Activated T-cell treated with anti-CD3 and anti-CD28 coated beads, Interleukin-2, amount 50 U/mL, for 72 hours (primary cell): ENCODE measurements at places on chromosomes 12 and 14.
A peak's percentile ranks its signal among the peaks of the same experiment; 100 is the strongest.

- no peak overlapping the region for H3K27ac ChIP-seq
- peak overlapping the region; percentile 45 for H3K4me3 ChIP-seq
- peaks cover 20% of the 10 kb centered on the region for H3K27me3 ChIP-seq
- peaks cover 4% of the 10 kb centered on the region for H3K36me3 ChIP-seq
- DNase-seq: no peak
- peaks cover 44% of the 10 kb centered on the region for H3K4me1 ChIP-seq
These were observed 5.0 kb downstream of the CRIP2 start for GRCh38 chr14:105479431-105480158.

DNA sequence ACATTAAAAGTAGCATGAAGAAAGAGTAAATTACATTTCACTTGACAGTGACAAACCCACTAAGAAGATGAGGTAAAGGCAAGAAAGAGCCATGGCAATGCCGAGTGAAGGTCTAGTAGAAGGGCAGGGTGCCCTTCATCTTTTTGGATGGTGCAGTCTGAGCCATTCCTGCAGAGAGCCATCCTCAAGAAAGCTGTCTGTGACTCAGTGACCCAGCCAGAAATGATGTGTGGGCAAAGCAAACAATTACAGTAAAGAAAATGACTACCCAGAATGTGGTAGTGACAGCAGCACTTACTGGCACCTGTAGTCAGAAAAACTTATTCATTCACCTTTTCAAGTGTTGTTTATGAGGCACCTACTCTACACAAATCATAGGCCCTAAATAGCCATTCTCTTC, 281.7 kb downstream of the DUSP6 start:
- H3K4me1 ChIP-seq: peaks cover 85% of the 10 kb centered on the region
- peak; percentile 66 for DNase-seq
- peak overlapping the region; percentile 37 for H3K4me3 ChIP-seq
- peak overlapping the region; percentile 93 for H3K27ac ChIP-seq

DNA sequence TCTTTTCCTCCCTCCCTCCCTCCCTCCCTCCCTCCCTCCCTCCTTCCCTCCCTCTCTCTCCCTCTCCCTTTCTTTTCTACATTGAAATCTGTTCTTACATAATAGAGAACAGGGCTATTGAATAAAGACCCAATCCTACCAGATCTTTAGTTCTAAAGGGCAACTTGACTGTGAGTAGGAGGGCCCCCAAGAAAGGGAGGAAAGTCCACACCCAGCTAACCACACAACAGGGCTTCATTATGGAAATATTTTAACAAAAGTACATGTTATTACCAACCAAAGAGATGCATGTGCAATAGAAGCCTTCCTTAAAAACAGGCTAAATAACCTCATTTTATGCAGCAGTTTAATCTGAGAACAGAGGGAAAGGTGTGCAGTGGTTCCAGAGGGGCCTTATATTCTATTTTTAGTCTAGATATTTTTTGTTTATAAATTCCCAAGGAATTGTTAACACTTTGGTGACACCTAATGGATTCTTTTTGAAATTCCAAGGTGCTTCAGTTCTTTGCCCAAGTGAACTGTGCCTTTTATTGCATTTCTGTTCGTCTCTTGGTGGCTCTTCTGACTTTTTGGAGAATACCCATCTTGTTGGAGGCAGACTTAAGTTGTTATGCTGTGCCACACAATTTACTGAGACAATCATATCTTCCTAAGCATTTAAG, 63.0 kb downstream of the GNS start:
- peak overlapping the region; percentile 48 for H3K27ac ChIP-seq
- peaks cover 55% of the 10 kb centered on the region for H3K4me1 ChIP-seq
- H3K4me3 ChIP-seq: no peak overlapping the region
- no peaks in the 10 kb centered on the region for H3K27me3 ChIP-seq
- H3K36me3 ChIP-seq: peaks cover 21% of the 10 kb centered on the region
- DNase-seq: no peak

GRCh38 chr12:8680533-8680932, 17.3 kb upstream of the RIMKLB start:
- no peak overlapping the region for H3K27ac ChIP-seq
- H3K36me3 ChIP-seq: no peaks in the 10 kb centered on the region
- H3K4me3 ChIP-seq: no peak overlapping the region
- H3K4me1 ChIP-seq: peaks cover 4% of the 10 kb centered on the region
- no peak for DNase-seq

- no peak overlapping the region for H3K27ac ChIP-seq
- peaks cover 15% of the 10 kb centered on the region for H3K27me3 ChIP-seq
- H3K4me3 ChIP-seq: no peak overlapping the region
- H3K36me3 ChIP-seq: no peaks in the 10 kb centered on the region
These were observed 115.5 kb upstream of the G2E3 start for GRCh38 chr14:30443368-30444007.

DNA sequence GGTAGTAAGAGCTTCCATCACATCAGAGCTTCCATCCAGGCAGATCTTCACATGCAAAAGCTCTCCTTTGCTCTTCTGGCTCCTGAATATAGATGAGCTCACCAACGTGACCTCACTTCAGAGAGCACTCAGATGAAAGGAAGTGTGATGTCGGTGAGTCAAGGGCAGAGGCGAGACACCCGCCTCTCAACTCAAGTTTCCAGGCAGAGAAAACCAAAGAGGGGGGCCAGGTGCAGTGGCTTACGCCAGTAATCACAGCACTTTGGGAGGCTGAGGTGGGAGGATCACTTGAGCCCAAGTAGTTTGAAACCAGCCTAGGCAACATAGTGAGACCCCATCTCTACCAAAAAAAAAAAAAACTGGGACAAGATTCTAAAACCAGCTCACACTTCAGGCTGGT, 126.9 kb downstream of the DUSP6 start:
- H3K27ac ChIP-seq: peak overlapping the region; percentile 96
- H3K4me3 ChIP-seq: peak overlapping the region; percentile 53
- peaks cover 13% of the 10 kb centered on the region for H3K36me3 ChIP-seq
- DNase-seq: peak; percentile 89
- peaks cover 73% of the 10 kb centered on the region for H3K4me1 ChIP-seq

DNA sequence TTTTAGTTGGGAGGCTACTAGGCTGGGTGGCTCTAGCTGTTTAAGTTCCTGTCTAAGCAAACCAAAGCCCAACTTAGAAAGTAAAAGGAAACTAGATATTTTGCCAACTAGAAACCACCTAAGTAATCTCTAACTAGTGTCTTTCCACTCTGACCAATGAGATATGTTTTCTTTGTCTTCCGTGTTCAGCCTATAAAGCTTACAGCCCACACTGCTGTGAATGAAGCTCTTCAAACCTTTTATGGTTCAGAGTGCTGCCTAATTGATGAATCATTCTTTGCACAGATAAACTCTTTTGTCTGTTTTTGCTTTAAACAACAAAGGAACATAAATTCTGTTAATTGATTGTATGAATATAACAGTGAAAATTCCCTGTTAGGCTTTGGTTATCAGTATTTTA, 66.1 kb downstream of the FUT8 start:
- H3K27me3 ChIP-seq: no peaks in the 10 kb centered on the region
- H3K27ac ChIP-seq: peak overlapping the region; percentile 12
- H3K36me3 ChIP-seq: peaks cover 4% of the 10 kb centered on the region
- DNase-seq: no peak
- H3K4me1 ChIP-seq: peaks cover 82% of the 10 kb centered on the region

- H3K36me3 ChIP-seq: peaks cover 3% of the 10 kb centered on the region
- peaks cover 37% of the 10 kb centered on the region for H3K27me3 ChIP-seq
- no peak overlapping the region for H3K4me3 ChIP-seq
- no peak for DNase-seq
- peaks cover 16% of the 10 kb centered on the region for H3K4me1 ChIP-seq
These were observed 38.1 kb upstream of the CAPRIN2 start for GRCh38 chr12:30792648-30793499.

GRCh38 chr12:89919241-89919906, 210.7 kb upstream of the ATP2B1 start:
- H3K27me3 ChIP-seq: no peaks in the 10 kb centered on the region
- no peak overlapping the region for H3K27ac ChIP-seq
- no peak overlapping the region for H3K4me3 ChIP-seq

GRCh38 chr14:78586681-78587080, 416.5 kb downstream of the NRXN3 start:
- H3K27ac ChIP-seq: no peak overlapping the region
- H3K4me1 ChIP-seq: no peaks in the 10 kb centered on the region
- H3K36me3 ChIP-seq: no peaks in the 10 kb centered on the region
- no peak overlapping the region for H3K4me3 ChIP-seq

- no peak overlapping the region for H3K27ac ChIP-seq
- H3K4me1 ChIP-seq: no peaks in the 10 kb centered on the region
- DNase-seq: no peak
- no peaks in the 10 kb centered on the region for H3K36me3 ChIP-seq
- no peaks in the 10 kb centered on the region for H3K27me3 ChIP-seq
These were observed 88.6 kb downstream of the SEC23A start for GRCh38 chr14:39014460-39014859.

GRCh38 chr14:59768855-59769375, 101.7 kb downstream of the RTN1 start:
- H3K36me3 ChIP-seq: no peaks in the 10 kb centered on the region
- no peaks in the 10 kb centered on the region for H3K4me1 ChIP-seq
- no peak overlapping the region for H3K4me3 ChIP-seq
- no peak for DNase-seq
- H3K27me3 ChIP-seq: no peaks in the 10 kb centered on the region
- no peak overlapping the region for H3K27ac ChIP-seq

DNA sequence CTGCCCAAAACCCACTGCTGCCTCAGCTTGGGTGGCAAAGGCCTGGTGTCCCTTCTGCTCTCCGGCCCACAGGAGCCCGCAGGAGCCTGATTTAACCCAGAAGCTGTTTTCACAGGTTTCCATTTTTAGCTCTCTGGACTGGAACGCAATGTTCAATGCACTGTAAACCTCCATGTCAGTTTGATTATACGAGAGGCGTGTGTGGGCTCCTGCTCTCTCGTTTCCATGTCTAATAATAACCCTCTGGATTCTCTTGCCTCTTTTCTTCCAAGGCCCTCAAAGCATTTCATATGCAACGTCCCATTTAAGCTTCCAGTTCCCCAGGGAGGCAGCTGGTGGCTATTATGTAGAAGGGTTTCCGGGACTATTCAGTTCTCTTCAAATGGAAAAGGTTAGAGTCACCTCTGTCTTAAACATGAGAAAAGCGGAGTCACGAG, 161.1 kb downstream of the SUDS3 start:
- no peak for DNase-seq
- H3K36me3 ChIP-seq: no peaks in the 10 kb centered on the region
- no peaks in the 10 kb centered on the region for H3K4me1 ChIP-seq
- H3K27ac ChIP-seq: no peak overlapping the region

GRCh38 chr12:7934889-7935492, 996 bp downstream of the SLC2A3 start:
- no peaks in the 10 kb centered on the region for H3K27me3 ChIP-seq
- peaks cover 9% of the 10 kb centered on the region for H3K36me3 ChIP-seq
- H3K4me3 ChIP-seq: no peak overlapping the region
- no peak overlapping the region for H3K27ac ChIP-seq

DNA sequence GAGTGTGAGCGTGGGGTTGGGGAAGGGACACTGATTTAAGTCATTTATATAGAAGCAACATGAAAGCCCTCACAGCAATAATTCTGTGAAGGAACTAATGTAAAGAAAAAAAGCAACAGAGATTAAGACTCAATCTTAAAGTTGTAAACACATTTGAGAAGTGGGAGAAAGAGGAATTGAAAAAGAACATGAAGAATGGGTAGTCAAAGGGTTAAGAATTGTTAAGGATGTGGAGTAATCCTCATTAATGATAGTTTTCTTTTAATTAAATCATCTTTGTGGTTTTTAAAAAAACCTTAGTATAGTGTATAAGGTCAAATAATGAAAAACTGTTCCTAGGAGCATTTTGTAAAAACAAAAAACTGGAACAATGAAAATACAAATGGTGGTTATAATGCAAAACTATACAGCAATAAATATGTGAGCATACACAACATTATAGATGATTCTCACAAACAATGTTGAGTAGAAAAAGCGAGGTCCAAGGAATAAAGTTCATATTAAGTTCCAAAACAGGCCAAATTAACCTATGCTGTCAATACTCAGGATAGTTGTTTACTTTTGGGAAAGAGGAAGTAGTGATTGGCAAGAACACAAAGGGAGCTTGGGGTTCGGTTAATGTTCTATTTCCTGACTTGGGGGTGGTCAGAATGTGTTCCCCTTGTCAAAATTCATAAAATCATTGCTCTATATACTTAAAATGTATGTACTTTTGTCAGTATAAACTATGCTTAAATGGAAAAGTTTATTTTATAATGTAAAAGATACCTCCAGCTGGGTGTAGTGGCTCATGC, 120.4 kb upstream of the ATF7IP start:
- no peak overlapping the region for H3K27ac ChIP-seq
- DNase-seq: no peak
- H3K4me1 ChIP-seq: peaks cover 14% of the 10 kb centered on the region
- peaks cover 8% of the 10 kb centered on the region for H3K36me3 ChIP-seq

DNA sequence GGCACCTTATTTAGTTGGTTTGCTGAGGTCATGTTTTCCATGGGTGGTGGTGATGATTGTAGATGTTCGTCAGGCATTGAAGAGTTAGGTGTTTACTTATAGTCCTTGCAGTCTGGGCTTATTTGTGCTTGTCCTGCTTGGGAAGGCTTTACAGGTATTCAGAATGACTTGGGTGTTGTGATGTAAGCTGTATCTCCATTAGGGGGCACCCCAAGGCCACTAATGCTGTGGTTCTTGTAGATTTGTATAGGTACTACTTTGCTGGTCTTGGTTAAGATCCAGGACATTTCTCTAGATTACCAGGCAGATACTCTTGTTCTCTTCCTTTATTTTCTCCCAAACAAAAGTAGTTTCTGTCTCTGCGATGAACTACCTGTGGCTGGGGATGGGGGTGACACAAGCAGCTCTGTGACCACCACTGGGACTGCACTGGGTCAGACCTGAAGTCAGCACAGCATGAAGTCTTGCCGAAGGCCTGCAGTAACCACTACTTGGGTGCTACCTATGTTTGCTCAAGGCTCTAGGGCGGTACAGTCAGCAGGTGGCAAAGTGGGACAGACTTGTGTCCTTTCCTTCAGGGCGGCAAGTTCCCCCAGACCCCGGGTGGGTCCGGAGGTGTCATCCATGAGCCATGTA, 35.8 kb upstream of the FBXO33 start:
- H3K27me3 ChIP-seq: peaks cover 7% of the 10 kb centered on the region
- H3K27ac ChIP-seq: no peak overlapping the region
- peak; percentile 44 for DNase-seq
- no peaks in the 10 kb centered on the region for H3K36me3 ChIP-seq
- H3K4me3 ChIP-seq: no peak overlapping the region

GRCh38 chr12:76641073-76641472, 81.5 kb upstream of the OSBPL8 start:
- no peak overlapping the region for H3K4me3 ChIP-seq
- no peak overlapping the region for H3K27ac ChIP-seq
- no peaks in the 10 kb centered on the region for H3K36me3 ChIP-seq
- H3K4me1 ChIP-seq: peaks cover 12% of the 10 kb centered on the region

- H3K27ac ChIP-seq: peak overlapping the region; percentile 67
- H3K4me1 ChIP-seq: peaks cover 68% of the 10 kb centered on the region
- DNase-seq: no peak
- peaks cover 8% of the 10 kb centered on the region for H3K36me3 ChIP-seq
- no peak overlapping the region for H3K4me3 ChIP-seq
These were observed 8.1 kb downstream of the TTC9 start for GRCh38 chr14:70649803-70650202.

GRCh38 chr12:12890543-12891079, 751 bp upstream of the GPRC5A start:
- peak; percentile 22 for DNase-seq
- no peaks in the 10 kb centered on the region for H3K36me3 ChIP-seq
- H3K27me3 ChIP-seq: peaks cover 29% of the 10 kb centered on the region
- H3K4me1 ChIP-seq: peaks cover 10% of the 10 kb centered on the region
